ENCODE measurements at places on chromosomes 2 and 18.

DNA sequence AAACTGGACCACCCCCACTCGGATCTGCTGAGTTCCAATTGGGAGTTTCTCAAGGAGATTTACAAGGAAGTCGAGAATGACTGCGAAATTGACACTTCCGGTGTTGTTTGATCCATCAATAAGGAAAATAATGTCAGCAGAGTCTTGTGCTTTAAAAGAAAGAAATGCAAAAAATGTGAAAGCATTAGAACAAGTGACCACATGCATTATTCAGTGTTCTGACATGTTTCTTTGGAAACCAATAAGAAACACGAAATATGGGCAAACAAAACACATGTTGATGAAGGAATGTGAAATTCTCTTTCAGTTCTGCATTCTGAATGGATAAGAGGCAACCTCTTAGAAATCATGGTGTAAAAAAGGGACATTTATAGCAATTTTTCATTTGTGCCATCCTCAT lies 25.9 kb downstream of the COL6A3 start:
- DNase-seq = no peak

- DNase-seq = no peak
These were observed 43.0 kb downstream of the ANKRD36B start for GRCh38 chr2:97546711-97547110.

DNA sequence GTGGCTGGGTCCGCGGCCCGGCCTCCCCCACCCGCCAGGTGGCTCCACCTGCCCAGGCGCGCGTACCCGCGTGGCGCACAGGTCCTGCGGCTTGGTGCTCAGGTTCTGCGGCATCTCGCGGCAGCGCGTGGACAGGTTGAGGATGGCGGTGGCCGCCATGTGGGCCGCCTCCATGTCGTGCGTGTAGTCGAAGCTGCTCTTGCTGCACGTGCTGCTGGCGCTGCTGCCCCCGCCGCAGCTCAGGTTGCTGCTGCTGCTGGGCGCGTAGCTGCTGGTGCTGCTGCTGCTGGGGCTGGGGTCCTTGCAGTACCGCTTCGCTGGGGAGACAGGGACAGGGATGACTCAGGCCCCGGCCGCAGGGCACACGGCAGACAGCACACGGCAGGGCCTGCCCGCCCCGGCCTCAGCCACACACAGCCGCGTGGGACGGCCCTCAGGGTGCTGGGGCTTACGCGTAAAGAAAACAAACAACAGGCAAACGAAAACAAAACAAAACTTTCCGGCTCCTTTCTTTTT lies 147.7 kb upstream of the PXDN start:
- no peak for DNase-seq

DNA sequence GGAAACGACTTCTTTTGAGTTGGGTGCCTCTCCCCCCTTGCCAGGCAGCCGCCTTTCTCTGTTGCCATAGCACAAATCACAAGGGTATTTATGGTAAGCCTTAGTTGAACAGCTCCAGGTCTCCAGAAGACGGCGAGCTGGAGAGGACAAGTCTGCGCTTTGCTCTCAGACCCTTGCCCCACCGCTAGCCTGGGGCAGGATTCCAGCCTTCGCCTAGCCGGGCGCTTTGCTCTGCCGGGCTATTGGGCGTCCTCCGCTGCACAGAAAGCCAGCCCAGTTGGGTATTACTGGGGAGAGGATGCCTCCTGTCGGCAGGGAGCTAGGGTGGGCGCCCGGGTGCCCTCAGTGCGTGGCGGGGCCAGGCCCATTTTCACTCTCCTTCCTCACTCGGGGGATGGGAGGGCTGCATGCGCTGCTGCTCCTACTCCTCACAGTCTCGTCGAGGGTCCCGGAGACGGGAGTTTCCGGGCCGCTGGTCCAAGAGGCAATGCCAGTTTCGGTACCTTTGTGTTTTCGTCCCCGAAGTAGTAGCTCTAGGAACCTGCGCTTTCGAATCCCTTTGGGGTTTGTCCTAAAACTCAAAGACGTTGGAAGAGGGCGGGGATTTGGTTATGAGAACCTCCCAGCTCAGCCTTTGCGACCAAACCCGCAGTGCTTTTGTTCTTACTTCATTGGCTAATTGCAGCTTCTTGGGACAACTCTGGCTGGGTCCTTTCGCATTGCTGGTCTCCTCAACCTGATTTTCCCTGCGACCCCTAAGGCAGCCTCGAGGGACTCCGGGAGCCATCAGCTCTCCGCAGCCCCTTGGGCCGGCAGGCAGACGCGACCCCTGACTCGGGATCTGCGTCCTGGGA lies 3.6 kb upstream of the DLX2 start:
- no peak for DNase-seq

GRCh38 chr2:221087779-221088178 lies 484.3 kb downstream of the EPHA4 start:
- no peak for DNase-seq

- DNase-seq = no peak
These were observed 323.9 kb upstream of the RND3 start for GRCh38 chr2:150811259-150811855.

- no peak for DNase-seq
These were observed 1134.8 kb upstream of the ZEB2 start for GRCh38 chr2:145654746-145655145.

GRCh38 chr2:200021449-200022114 lies 66.2 kb downstream of the MAIP1 start:
- no peak for DNase-seq

DNA sequence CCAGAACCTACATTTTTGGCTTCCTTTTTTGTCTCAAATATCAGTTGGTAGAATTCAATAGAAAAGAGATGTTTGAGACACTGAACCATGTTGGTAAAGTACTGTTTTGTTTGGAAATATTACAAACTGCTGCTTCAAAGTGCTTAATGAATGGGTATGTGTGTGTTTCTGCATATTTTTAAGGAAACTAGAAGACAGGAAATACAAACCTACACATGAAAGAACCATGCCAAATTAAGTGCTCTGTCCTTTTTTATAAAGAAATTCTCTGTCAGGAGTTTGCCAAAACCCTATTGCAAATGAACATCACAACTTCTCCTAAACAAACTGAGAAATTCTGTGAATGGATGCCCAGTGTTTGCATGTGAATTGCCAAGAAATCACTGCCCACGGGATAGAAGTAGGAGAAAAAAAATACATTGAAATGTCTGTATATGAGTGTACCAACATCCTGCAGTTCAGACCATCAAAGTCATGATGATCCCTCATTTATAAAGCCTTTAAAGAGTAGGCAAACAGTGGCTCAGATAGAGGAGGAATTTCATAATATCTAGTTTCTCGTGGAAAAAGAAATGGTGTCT lies 69.6 kb upstream of the RND3 start:
- no peak for DNase-seq

GRCh38 chr2:117888897-117889296 lies 74.4 kb downstream of the DDX18 start:
- no peak for DNase-seq

DNA sequence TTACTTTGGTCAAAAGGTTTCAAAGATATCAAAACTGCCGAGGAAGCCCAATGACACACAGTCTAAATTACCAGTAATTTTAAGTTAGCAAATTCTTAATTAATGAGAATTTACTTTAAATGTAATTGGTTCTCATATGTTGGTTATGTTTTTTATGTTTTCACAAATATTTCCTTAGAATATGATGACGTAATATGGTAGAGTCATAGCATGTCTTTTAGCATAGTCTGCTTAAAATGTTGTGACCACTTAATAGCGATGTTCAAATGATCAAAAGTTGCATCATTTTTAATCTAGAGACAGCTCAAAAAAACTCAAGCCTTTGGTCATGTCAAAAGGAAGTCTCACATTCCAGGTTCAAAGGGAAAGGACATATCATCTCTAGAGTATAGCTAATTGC lies 123.3 kb upstream of the ST6GAL2 start:
- no peak for DNase-seq

GRCh38 chr2:218984239-218985020 lies 554 bp downstream of the FEV start:
- DNase-seq = no peak

- DNase-seq = no peak
These were observed 136.0 kb downstream of the CTIF start for GRCh38 chr18:48674758-48675351.

DNA sequence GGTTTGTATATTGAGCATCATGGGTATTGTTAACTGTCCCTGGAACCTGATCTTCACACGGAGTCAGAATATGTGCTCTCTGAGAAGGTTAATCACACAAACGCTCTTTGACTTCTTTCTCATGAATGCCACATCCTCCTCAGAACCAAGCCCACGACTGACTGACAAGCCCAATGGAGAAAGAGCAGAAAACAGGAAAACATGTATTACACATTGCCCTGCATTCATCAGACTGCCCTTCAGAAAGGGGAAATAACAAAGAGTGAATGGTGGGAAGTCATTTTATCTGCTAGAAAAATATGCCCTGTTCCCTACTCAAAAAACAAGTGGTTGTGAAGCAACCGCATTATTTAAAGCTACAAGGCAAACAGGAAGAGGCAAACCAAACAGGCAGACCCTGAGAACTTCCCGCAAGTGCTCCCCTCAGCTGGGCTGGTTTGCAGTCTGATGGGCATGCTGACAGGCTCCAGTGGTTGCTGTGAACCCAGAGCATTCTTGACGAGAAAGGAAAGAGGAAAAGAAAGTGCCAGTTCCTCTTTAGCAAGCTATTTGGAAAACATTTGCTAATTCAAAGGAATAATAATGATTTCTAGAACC lies 172.9 kb upstream of the SETBP1 start:
- no peak for DNase-seq

DNA sequence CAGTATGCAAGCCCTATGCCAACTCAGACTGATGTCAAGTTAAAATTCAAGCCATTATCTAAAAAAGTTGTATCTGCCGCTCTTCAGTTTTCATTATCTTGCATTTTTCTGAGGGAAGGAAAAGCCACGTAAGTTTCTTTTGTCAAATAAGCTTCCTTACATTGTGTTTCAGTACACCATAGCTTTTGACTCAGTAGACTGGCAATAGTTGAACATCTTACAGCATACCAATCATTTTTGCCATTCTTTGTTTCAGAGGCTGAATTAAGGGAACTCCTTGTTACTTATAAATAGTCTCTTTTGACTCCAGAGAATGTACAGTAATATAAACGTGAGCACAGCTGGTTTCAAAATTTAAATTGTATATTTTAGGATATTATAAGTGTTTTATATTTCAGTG lies 120.6 kb downstream of the EHBP1 start:
- no peak for DNase-seq

- DNase-seq = no peak
These were observed 3.8 kb upstream of the CHN1 start for GRCh38 chr2:175008801-175009495.

DNA sequence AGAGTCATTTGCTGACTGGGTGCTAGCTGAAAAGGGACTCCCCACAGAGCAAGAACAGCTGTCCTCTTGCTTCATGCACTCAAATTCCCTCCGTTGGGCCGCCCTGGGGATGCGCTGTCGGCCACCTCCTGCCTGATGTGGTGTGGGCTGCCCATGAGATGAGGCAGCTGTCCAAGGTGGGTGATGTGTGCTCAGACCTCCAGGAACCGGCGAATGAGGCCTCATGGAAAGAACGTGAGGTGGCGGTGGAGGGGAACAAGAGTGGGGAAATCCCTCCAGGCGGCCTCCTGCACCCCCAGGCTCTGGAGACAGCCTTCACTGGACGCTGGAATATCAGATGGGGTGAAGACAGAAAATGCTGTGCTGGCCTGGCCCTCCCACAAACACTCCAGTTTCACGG lies 79.8 kb downstream of the LONRF2 start:
- no peak for DNase-seq

DNA sequence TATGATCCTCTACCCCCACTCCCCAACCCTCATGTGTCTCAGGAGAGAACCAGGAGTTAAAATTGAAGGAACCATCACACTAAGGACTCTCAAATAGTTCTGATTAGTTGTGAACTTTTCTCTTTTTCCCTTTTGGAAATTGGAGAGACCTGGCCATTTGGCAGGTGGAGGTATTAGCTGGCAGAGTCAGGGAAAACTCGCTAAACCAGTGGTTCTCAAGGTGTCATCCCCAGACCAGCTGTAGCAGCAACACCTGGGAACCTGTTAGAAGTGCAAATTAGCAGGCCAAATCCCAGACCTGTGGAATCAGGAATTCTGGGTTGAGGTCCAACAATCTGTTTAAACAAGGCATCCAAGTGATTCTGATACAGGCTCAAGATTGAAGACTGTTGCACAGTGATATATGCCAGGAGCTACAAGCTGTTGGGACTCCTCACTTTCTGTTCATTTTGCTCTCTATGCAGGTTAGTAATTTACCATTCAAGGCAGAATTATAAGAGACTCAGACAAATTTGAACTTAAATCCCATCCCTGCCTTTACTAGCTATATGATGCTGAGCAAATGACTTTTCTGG lies 2.8 kb upstream of the TMEM131 start:
- DNase-seq = no peak

DNA sequence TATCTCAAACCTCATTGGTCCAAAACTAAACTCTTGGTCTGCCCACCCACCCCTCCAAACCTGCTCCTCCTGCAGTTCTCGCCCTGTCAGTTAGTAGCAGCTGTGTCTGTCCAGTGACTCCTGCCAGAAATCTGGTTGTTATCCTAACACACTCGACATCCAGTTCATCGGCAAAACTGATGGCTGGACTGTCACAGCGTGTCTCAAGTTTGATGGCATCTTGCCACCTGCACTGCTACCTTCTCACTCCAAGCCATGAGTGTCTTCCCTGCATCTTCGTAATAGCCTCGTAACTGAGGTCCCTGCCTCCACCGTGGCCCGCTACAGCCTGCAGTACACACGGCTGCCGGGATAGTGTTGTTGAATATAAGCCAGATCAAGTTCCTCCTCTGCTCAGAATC lies 470.1 kb upstream of the RAB12 start:
- DNase-seq = no peak

DNA sequence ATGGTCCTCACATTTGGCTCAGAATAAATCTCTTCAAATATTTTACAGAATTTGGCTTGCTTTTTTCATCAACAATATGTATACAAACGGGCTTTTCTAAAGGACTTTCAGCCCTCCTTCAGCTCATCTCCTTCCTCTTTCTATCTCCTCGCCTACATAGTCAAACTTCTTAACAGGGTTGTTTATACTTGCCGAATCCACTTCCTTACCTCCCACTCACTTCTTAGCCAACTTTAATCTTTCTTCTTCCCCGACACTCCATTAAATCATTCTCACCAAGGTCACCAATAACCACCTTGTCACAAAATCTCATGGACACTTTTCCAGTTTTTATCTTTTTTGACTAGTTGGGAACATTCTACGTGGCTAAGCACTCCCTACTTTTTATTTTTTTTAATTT lies 325.2 kb downstream of the PLCL1 start:
- DNase-seq = no peak

Measured in CD4-positive, alpha-beta T cell (primary cell).